ENCODE measurements at places on chromosomes 2 and 18. TPM values are rescaled to one million over a fixed set of nuclear protein-coding genes. Genes with fewer than 3 reads are reported as not detected.

Gene FBXO48
- total RNA-seq: 0.35 TPM

Gene RGPD5
- 2.6 TPM for total RNA-seq

Gene DLGAP1
- not detected for total RNA-seq

Gene IL36A
- not detected for total RNA-seq

Gene SIX2
- not detected for total RNA-seq

Gene IL1RL2
- 1.1 TPM for total RNA-seq

Gene SRD5A2
- total RNA-seq: not detected

Gene GAL3ST2
- not detected for total RNA-seq

Gene CPLX4
- not detected for total RNA-seq

Gene FAM110C
- not detected for total RNA-seq

Gene SUCLG1
- 90.8 TPM for total RNA-seq

Gene COL4A4
- not detected for total RNA-seq

Gene GPR75
- 1.8 TPM for total RNA-seq

Gene SLC4A5
- not detected for total RNA-seq

Gene MC4R
- total RNA-seq: not detected

Gene CD8A
- not detected for total RNA-seq

Gene LAMA3
- total RNA-seq: 2.0 TPM

Gene ARMC9
- 62.6 TPM for total RNA-seq

Gene C2orf66
- not detected for total RNA-seq

Gene HK2
- 1.2 TPM for total RNA-seq

Gene TRABD2A
- total RNA-seq: 7.8 TPM

Gene KANSL3
- total RNA-seq: 33.2 TPM

Gene SULT1C2
- total RNA-seq: not detected

Gene REG3A
- not detected for total RNA-seq

Gene MAB21L4
- not detected for total RNA-seq

Gene GLI2
- total RNA-seq: 4.9 TPM

Gene CXCR1
- total RNA-seq: not detected

Gene SH3BP4
- total RNA-seq: 51.2 TPM

Gene CCL20
- 0.18 TPM for total RNA-seq

Gene SNORC
- 0.18 TPM for total RNA-seq

Gene KANSL1L
- 3.7 TPM for total RNA-seq

Gene INPP5D
- total RNA-seq: 0.29 TPM

Gene RIT2
- total RNA-seq: not detected

Gene OSR1
- 2.3 TPM for total RNA-seq

Gene TUBA4B
- not detected for total RNA-seq

Gene NXPH2
- not detected for total RNA-seq

Gene DNAH7
- 0.86 TPM for total RNA-seq

Gene LYPD6B
- total RNA-seq: not detected

Gene NEU2
- not detected for total RNA-seq

Gene IKZF2
- 16.8 TPM for total RNA-seq

Gene KRTCAP3
- not detected for total RNA-seq

Gene CRYBA2
- not detected for total RNA-seq

Gene IL18RAP
- total RNA-seq: not detected

Gene DSG1
- not detected for total RNA-seq

Gene TEX44
- not detected for total RNA-seq

Gene RGPD3
- total RNA-seq: 0.18 TPM
